SK-N-SH treated with all-trans-retinoic acid at 6 μM for 48 hours (cell line): ENCODE measurements at places on chromosomes 2 and 18.

DNA sequence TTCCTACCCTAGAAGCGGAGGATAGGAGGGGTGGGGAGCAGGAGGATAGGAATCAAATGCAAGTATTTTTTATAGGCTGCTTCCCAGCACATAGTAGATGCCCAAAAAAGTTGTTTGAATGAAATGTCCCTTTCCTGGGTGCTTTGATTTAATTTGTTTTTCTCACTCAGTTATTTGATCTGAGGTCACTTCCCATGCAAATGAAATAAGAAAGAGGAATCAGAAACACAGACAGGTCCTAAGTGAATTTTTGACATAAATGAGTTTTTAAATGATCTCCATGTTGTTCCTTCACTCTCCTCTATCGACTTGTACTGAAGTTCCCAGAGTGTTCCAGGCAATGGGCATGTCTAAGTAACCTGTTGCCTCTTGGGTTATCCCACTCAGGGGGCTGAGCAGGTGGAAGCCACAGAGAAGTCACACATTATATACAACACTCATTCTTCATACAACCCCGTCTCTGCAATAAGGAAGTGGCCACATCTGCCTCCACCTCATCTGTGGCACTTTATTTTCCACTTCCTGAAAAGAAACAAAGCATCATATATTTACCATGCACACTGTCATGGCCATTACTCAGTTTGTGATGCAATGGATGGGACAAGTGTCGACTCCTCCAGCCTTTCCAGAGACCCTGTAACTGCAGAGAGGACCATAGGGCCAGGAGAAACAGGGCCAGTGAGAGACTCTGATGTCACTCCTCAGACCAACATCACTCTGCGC is 81.9 kb upstream of the ZNF397 start:
- no peak for ATAC-seq

- no peak for ATAC-seq
These were observed 151.1 kb downstream of the ZNF407 start for GRCh38 chr18:74748809-74749208.

- ATAC-seq = peak; percentile 34
These were observed 4.7 kb upstream of the HPCAL1 start for GRCh38 chr2:10297959-10298531.

DNA sequence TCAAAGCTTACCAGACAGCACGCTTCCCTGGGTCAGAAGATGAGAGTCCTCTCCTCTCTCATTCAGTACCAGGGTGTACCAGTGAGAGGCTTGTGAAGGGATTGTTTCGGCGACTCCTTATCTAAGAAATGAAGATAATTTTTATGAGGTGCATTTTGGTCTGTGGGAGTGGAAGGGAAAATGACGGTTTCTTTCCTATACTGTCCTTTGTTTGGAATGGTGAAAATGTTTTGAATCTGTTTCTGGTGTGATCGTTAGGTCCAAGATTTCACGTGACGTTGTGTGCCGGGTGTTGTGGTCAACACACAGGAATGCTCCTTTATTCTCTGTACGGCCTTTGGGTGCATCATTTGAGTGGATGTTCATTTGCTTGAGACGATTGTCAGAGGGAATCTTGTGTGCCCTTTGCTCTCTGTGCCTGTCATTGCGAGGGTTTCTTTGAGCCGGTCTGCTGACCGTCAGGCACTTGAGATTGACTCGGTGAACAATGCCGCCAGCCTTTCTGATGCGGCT is 183.5 kb downstream of the AGAP1 start:
- ATAC-seq = no peak

DNA sequence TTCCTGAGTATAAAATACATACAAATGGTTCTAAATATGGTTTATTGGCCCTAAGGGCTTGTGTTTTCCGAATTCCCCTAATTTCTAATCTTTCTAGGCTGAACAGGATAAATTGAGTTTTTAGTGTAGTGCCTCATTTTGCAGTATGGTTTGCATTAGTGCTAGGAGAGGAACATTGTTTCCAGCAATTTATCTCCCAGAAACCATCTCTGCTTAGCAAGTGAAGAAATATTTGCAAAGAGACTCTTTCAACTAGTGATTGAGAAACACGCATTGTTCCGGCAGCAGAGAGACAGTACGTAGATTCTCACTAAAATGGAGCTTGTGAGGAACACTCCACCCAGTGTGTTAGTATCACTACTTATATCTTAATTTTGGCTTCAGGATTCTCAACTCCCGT is 177.8 kb upstream of the EPAS1 start:
- ATAC-seq = peak; percentile 59

GRCh38 chr2:160227293-160227915 is 27.3 kb upstream of the ITGB6 start:
- no peak for ATAC-seq

- ATAC-seq = peak; percentile 39; the same call in 2 of the 3 replicates
These were observed 13.4 kb upstream of the PAX3 start for GRCh38 chr2:222311978-222312738.

DNA sequence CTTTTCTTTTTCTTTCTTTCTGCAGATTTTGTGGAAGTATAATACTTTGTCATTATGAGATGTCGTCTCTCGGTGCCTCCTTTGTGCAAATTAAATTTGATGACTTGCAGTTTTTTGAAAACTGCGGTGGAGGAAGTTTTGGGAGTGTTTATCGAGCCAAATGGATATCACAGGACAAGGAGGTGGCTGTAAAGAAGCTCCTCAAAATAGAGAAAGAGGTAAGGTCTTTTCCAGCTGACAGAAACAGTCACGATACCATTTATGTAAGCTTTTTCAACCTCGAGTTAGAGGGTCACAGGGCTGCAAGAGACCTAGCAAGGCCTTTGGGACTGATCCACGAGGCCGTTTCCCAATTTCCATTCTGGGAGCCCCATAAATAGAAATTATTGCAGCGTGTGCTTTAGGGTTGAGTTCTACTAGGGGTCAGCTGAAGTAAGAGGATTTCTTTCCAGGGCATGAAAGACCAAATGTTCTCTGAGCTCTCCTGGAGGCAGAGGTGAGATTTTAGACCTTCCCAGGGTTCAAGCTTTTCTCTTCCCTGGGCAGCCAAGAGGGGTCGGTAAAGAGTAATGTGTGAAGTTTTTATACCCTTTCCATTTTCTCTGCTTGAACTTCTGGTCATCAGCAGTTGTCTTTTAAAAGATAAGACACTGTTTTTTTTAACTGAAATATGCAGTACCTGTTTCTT is 15.5 kb downstream of the MAP3K20 start:
- no peak for ATAC-seq

GRCh38 chr18:25186871-25187270 is 165.1 kb downstream of the ZNF521 start:
- no peak for ATAC-seq

DNA sequence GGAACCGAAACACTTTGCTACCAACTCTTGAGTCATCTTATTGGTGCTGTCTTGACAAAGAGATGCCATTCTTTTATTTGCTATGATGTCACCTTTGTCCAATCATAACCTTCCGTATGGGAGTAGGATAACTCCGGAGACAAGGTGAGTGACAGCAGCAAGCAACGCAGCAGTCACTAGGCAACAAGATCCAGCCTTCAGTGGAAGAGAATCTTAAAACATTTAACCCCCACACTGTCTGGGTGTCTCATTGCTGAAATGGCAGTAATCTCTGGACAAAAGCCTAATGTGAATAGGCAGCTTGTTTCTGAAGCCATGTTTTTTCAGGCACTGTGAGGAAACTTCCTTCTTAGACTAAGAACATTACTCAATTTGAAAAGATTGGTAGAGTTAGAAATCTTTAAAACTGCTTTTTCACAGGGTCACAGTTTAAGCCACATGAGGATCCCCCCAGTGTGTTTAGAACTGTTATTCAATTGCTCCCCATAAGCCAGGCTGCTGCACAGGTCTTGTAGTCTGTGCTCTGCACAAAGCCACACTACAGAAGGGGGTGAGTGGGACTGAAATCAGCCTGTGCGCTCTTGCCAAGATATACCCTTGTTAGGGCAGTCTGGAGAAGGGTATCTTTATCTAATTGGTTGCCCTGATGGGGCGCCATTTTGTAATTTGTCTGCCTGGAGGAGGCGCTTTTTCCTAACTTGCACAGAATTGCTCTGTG is 131.5 kb upstream of the STON1 start:
- ATAC-seq = no peak
